ENCODE measurements at places on chromosomes 5 and 9.

DNA sequence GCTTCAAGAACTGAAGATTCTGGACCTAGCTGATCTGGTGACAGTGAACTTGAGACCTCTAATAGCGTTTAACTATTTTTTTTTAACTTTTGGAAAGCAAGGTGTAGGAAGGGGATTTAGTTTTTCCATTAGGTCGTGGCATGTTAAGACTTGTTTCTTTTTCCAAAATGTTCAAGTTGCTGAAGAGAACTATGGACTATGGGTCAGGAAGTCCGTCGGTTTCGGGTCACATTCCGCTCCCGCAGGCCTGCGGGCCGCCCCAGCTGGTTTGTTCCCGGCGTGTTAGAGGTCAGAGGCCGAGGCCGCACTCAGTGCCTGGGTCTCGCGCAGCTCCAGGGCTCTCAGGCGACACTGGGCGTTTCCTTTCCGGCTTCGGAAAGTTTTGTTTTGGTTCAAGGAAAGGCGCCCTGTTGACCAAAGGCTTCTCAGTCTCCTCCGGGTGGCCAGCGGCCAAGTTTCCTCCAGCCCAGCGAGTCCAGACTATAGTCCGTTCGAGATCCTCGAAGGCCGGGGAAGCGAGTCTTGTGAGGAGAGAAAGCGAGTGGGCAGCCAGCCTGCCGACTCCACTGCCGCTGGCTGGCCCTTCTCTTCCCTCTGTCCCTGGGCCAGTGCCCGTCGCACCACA lies 586 bp upstream of the FCHO2 start:
- DNase-seq = no peak

DNA sequence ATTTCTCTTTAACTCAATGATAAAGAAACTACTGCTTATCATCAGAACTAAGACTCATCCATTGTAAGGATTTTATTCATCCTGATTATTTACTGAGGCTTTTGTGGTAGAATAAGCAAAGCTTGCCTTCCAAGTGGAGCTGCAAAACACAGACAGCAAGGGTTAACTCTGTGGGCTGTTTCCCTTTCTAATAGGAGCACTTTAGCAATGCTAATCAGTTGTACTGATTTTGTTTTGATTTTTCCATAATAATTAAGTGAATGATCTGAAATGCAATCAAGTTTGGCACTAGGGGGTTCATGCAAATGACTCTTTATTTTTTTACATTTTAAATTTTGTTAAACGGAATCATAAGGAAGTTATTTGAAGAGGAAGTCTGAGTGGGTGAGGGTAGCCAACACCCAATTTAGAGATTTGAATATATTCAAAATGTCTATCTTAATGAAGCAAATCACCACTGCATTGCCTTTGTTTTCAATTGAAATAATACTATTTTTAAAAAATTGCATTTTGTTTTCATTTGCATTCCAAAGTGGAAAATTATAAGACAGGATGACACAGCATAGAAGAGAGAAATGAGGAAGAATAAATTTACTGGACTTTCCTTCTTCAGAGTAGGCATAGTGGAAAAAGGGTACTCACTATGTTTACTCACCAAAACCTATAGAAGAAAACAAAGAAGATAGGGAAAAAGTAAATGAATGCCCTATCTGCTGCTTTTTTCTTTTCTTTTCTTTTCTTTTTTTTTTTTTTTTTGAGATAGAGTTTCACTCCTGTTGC lies 36.6 kb downstream of the MEGF10 start:
- DNase-seq = no peak

DNA sequence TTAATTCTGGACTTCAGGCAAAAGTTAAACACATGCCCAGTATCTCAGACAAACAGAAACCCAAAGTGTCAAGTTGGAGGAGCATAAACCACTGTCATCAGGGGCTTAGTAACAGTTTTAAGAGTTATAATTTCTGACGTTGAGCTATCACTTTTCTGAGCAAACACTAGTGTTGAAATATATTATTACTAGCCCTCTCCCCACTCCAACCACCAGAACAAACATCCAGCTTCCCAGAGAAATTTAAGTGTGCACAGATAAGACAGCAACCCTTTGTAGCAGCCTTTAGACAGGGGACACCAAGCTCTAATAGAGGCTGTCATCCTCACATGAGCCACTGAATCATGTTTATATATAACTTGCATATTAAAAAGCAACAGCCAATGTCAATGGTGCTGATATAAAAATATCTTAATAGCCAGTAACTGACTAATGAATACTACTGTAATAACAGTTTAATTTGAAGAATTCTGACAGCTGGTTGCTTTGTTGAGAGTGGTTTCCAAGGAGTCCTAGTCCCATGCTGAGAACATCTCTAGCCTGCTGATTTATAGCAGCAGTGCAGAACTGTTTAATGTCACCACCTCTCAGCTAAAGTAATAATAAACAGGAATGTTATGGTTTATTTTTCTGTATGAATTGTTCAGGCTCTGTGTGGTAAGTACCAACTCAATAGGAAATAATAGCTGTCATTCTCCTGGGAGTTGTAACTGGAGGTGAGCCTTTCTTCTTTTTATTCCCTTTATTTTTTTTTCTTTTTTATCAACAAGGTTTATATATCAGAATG lies 528.7 kb upstream of the ZNF608 start:
- peak; percentile 50 for DNase-seq

DNA sequence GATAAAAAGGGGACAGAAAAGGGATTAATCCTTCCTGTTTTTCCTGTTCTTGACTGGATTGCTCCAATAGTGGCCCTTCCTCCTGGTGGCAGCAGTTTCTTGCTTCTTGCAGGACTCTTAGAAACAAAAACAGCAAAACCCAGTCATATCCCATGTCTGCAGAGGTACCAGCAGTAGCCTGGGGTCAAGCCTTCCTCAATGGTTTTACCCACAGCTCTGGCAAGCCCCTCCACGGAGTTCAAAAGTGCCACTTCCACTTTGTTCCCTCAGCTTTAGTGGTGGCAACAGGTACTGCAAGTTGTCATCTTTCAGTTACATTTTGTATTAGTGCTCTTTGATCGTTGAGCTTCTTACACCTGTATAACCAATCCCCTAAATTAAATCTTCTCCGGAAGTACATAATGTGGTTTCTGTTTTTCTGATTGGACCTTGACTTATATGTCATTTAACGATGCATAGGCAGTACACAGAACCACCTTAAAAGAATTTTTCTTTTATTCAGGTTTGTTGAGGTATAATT lies 8.7 kb upstream of the RANBP6 start:
- DNase-seq = no peak

GRCh38 chr5:177403792-177404640 lies 3.6 kb upstream of the PFN3 start:
- DNase-seq = peak; percentile 21

- no peak for DNase-seq
Observed at GRCh38 chr5:58069016-58069705, 390.7 kb downstream of the PLK2 start.
